B cell (primary cell): ENCODE measurements at places on chromosomes 11 and 22. TPM values are rescaled to one million over a fixed set of nuclear protein-coding genes. Genes with fewer than 3 reads are reported as not detected.

DNA sequence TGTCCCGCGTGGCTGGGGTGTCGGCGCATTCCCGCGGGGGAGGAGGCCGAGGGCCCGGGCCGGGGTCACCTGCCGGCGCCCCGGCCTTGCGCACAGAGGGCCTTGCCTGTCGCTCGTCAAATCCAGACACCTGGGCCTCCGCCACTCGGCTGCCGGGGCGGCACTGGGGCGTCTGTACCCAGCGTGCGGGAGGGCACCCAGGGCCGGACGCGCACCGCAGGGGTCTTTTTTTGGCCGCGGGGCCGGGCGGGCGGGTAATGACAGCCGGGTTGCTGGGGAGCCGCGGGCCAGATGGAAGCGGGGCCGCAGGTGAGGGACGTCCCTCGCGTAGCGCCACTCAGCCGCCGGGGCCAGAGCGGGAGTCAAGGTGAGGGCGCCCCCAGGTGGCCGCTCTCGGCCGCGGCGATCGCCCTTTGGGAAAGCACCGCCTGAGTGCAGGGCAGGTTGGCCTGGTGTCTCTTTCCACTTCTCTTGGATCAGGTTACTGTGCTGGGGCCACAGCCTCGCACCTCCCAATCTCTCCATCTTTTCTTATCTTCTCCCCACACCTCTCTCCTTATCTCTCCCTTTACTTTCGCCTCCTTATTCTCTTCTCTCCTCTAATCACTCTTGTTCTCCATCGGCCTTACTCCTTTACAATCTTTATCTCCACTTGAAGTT is 3.5 kb downstream of the PHLDB1 start:
- peak overlapping the region; percentile 60 for H3K4me3 ChIP-seq
- peaks cover 56% of the 10 kb centered on the region for H3K27me3 ChIP-seq
- peak; percentile 89 for DNase-seq
- H3K4me1 ChIP-seq, result peaks cover 38% of the 10 kb centered on the region

DNA sequence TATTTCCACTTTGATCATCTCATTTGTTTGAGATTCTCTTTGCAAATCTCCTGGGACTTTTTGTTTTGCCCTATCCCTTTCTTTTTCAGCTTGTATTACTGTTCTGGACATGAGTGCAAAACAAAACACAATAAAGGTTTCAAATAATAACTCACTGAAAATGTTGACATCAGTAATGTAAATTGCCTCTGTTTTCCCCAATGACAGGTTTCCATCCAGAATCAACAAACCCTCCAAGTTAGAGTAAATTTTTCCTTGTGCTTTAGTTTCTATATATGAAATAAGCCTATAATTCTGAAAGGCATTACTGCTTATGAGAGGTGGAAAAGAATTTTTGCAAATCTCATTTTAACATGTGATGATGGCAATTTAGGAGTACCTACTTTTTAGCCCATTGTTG is 187.0 kb upstream of the ANO3 start:
- no peaks in the 10 kb centered on the region for H3K4me1 ChIP-seq
- no peaks in the 10 kb centered on the region for H3K27me3 ChIP-seq
- H3K27ac ChIP-seq, result no peak overlapping the region
- no peaks in the 10 kb centered on the region for H3K36me3 ChIP-seq

GRCh38 chr22:29359469-29359868 is 28.9 kb downstream of the AP1B1 start:
- peaks cover 10% of the 10 kb centered on the region for H3K4me1 ChIP-seq
- no peak overlapping the region for H3K4me3 ChIP-seq
- H3K36me3 ChIP-seq, result no peaks in the 10 kb centered on the region
- no peak overlapping the region for H3K27ac ChIP-seq

PATE4 gene
- not detected in 2 replicates for total RNA-seq

SLC22A12 gene
- not detected in 2 replicates for total RNA-seq

AIP gene
- 120 and 127 TPM in 2 replicates for total RNA-seq
